CD4-positive, alpha-beta T cell (primary cell): ENCODE measurements at places on chromosomes 1 and 21.

DNA sequence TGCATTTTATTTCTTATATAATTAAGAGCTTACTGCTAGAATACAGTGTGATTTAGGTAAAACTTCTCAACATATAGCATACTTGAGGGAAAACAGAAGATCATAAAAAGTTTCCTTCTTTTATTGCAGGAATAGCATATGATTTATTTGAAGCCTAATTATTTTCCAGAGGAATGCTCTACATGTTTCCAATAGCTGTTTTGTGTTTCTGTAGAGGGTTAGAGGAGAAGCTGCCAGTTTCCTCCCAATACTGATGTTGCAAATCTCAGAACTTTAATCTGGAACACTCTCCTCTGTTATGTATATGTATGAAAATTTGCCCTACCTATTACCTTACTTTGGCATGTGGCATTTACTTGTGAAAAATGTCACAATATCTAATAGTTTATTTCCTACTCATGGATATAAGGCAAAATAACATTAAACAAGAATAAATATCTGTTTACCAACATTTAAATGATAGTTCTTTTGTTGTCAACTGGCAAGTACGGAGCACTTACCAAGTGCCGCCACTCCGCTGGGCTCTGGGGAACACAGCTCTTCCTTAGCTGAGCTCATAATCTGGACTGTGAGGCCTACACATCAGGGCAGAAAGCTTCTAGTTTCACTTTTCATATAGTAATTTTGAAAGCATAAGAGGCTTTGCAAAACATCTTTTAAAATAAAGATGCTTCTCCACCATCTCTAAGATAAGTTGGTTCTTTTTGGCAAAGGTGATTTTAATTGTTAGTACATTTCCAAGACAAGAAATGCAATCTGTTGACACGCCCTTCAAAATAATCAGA lies 239.8 kb upstream of the C1orf105 start:
- DNase-seq = peak; percentile 30
- peak overlapping the region; percentile 41 for H3K4me3 ChIP-seq
- no peaks in the 10 kb centered on the region for H3K27me3 ChIP-seq
- H3K36me3 ChIP-seq = no peaks in the 10 kb centered on the region

DNA sequence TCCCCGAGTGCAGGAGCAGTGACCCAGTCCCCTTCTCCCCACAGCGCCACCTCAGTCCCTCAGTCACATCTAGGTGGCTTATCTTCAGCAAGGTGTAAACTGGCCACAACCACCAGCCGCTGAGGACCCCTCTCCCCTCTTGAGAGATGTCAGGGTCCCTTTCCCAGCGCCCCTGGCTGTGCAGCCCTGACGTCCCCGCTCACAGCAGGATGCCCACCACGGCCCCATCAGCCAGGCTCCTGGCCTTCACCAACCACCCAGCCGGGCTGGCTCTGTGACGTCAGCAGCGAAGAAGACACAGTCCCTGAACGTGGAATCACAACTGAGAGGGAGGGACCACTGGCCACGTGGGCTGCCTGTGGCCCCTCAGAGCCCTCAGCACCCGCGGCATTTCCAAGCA lies 249.4 kb downstream of the NPHP4 start:
- DNase-seq = no peak
- peaks cover 14% of the 10 kb centered on the region for H3K27me3 ChIP-seq
- no peaks in the 10 kb centered on the region for H3K36me3 ChIP-seq
- H3K4me1 ChIP-seq = peaks cover 7% of the 10 kb centered on the region
- no peak overlapping the region for H3K4me3 ChIP-seq

DNA sequence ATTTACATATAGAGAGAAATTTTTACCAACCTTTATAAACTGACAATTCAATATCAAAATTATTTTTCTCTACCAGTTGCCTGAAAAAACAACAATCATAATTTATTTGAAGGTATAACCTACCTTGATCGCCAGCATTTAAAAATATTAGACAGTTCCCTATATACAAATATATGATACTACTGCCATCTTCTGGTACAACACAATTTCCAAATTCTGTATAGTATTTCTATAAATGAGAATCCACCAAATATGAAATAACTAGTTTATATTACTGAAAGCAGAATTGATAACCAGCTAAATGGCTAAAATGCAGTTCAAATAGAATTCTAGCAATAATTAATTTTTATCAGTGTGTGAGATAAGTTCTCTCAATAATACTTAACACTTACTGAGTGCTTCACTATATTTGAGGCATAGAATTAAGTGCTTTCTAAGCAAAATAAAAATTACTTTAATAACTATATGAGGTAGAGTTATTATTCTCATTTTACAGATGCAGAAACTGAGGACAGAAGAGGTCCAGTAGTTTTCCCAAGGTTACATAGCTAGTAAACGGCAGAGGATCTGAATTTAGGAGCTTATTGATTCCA lies 75.6 kb downstream of the PIGK start:
- no peak overlapping the region for H3K4me3 ChIP-seq

- H3K27ac ChIP-seq = no peak overlapping the region
- H3K4me1 ChIP-seq = no peaks in the 10 kb centered on the region
- no peak for DNase-seq
- H3K36me3 ChIP-seq = no peaks in the 10 kb centered on the region
- no peak overlapping the region for H3K4me3 ChIP-seq
Measured at GRCh38 chr1:35650416-35650815, 9.1 kb upstream of the PSMB2 start.

GRCh38 chr1:23622284-23622683 lies 63.0 kb upstream of the ID3 start:
- no peak overlapping the region for H3K4me3 ChIP-seq
- no peaks in the 10 kb centered on the region for H3K36me3 ChIP-seq
- H3K4me1 ChIP-seq = peaks cover 79% of the 10 kb centered on the region
- DNase-seq = no peak
- H3K27ac ChIP-seq = no peak overlapping the region

GRCh38 chr1:82932207-82932606 lies 1066.7 kb downstream of the TTLL7 start:
- H3K4me3 ChIP-seq = no peak overlapping the region
- no peak for DNase-seq
- H3K27me3 ChIP-seq = no peaks in the 10 kb centered on the region

- peaks cover 12% of the 10 kb centered on the region for H3K27me3 ChIP-seq
- H3K4me1 ChIP-seq = no peaks in the 10 kb centered on the region
- H3K4me3 ChIP-seq = no peak overlapping the region
- H3K27ac ChIP-seq = no peak overlapping the region
- no peaks in the 10 kb centered on the region for H3K36me3 ChIP-seq
Measured at GRCh38 chr1:190475421-190476141, 2.1 kb downstream of the BRINP3 start.

- no peak overlapping the region for H3K27ac ChIP-seq
- no peak overlapping the region for H3K4me3 ChIP-seq
- no peaks in the 10 kb centered on the region for H3K4me1 ChIP-seq
- H3K27me3 ChIP-seq = no peaks in the 10 kb centered on the region
- H3K36me3 ChIP-seq = no peaks in the 10 kb centered on the region
- DNase-seq = no peak
Measured at GRCh38 chr1:223161321-223161720, 18.3 kb upstream of the TLR5 start.

- H3K4me3 ChIP-seq = no peak overlapping the region
- peaks cover 2% of the 10 kb centered on the region for H3K27me3 ChIP-seq
- no peak overlapping the region for H3K27ac ChIP-seq
- H3K36me3 ChIP-seq = no peaks in the 10 kb centered on the region
- no peaks in the 10 kb centered on the region for H3K4me1 ChIP-seq
Measured at GRCh38 chr1:165073185-165074007, 283.1 kb downstream of the LMX1A start.

DNA sequence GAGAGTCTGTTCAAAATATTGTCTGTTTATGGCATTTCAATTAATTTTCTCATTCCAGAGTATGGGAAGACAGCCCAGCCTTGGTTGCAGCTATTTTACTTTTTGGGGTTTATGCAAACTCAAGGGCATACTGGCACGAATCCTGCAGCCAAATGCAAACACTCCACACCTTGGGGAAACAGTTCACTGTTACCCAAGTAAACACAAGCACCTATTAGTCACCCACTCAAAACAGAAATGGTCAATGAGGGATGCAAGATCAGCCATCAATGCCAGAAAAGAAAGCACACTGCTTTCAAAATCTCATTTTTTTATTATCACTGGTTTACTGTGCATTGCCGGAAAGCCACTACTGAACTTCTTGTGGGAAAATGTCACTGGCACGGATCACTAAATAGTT lies 170.6 kb downstream of the RUNX1 start:
- peaks cover 61% of the 10 kb centered on the region for H3K36me3 ChIP-seq
- H3K27ac ChIP-seq = no peak overlapping the region
- peaks cover 5% of the 10 kb centered on the region for H3K4me1 ChIP-seq
- DNase-seq = no peak
- no peak overlapping the region for H3K4me3 ChIP-seq
- no peaks in the 10 kb centered on the region for H3K27me3 ChIP-seq

DNA sequence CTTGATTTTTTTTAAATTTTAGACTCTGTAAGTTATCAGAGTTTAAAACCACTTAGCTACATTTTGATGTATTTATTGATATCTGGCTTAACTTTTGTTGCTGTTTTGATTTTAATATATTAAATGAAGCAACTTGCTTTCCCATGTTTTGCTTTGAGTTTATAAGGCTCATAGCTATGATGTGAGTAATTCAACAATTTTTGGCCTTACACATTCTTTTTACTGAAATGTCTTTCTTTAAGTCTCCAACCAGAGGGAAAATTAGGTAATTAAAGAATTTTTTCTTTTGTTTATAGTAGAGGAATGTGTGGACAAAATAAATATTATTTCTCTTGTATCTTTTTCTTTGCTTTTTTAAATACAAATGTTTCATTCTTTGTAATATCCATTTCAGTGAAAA lies 258.3 kb upstream of the ADAMTS5 start:
- no peaks in the 10 kb centered on the region for H3K27me3 ChIP-seq
- no peaks in the 10 kb centered on the region for H3K4me1 ChIP-seq

GRCh38 chr1:112268408-112268807 lies 127.6 kb upstream of the CTTNBP2NL start:
- peaks cover 3% of the 10 kb centered on the region for H3K27me3 ChIP-seq
- no peak overlapping the region for H3K27ac ChIP-seq
- DNase-seq = no peak
- no peaks in the 10 kb centered on the region for H3K4me1 ChIP-seq
- H3K4me3 ChIP-seq = no peak overlapping the region
- H3K36me3 ChIP-seq = no peaks in the 10 kb centered on the region

GRCh38 chr21:18222346-18222745 lies 22.3 kb upstream of the CHODL start:
- H3K27me3 ChIP-seq = no peaks in the 10 kb centered on the region
- H3K27ac ChIP-seq = no peak overlapping the region
- no peak for DNase-seq
- no peaks in the 10 kb centered on the region for H3K36me3 ChIP-seq
- H3K4me1 ChIP-seq = no peaks in the 10 kb centered on the region
- H3K4me3 ChIP-seq = no peak overlapping the region

GRCh38 chr1:24673341-24673740 lies 30.2 kb downstream of the SRRM1 start:
- H3K4me3 ChIP-seq = no peak overlapping the region
- peaks cover 68% of the 10 kb centered on the region for H3K36me3 ChIP-seq
- no peaks in the 10 kb centered on the region for H3K4me1 ChIP-seq
- no peak for DNase-seq
- H3K27me3 ChIP-seq = no peaks in the 10 kb centered on the region
- H3K27ac ChIP-seq = no peak overlapping the region

GRCh38 chr21:38965910-38966504 lies 160.3 kb downstream of the ETS2 start:
- no peak for DNase-seq
- no peaks in the 10 kb centered on the region for H3K36me3 ChIP-seq
- H3K4me3 ChIP-seq = no peak overlapping the region
- H3K27me3 ChIP-seq = no peaks in the 10 kb centered on the region
- H3K4me1 ChIP-seq = no peaks in the 10 kb centered on the region
- no peak overlapping the region for H3K27ac ChIP-seq

- H3K27ac ChIP-seq = no peak overlapping the region
- H3K36me3 ChIP-seq = no peaks in the 10 kb centered on the region
- H3K4me3 ChIP-seq = no peak overlapping the region
- peaks cover 2% of the 10 kb centered on the region for H3K27me3 ChIP-seq
- DNase-seq = no peak
Measured at GRCh38 chr21:45465611-45466329, 60.8 kb downstream of the COL18A1 start.

GRCh38 chr1:110390692-110391245 lies at the start of gene SLC16A4:
SLC16A4 (minus strand) TSS chr1:110391026; CDS start chr1:110389323, 1,703 bp downstream.
- H3K4me1 ChIP-seq = no peaks in the 10 kb centered on the region
- no peak within 1 kb of the TSS for H3K4me3 ChIP-seq
- no peak within 1 kb of the TSS for H3K27ac ChIP-seq
- H3K27me3 ChIP-seq = no peaks in the 10 kb centered on the region
- no peak for DNase-seq
- H3K36me3 ChIP-seq = peaks cover 4% of the 10 kb centered on the region

GRCh38 chr21:42576639-42577038 lies 63.0 kb downstream of the SLC37A1 start:
- H3K4me3 ChIP-seq = no peak overlapping the region
- no peak overlapping the region for H3K27ac ChIP-seq
- no peaks in the 10 kb centered on the region for H3K4me1 ChIP-seq
- H3K36me3 ChIP-seq = peaks cover 18% of the 10 kb centered on the region
- no peak for DNase-seq
- H3K27me3 ChIP-seq = no peaks in the 10 kb centered on the region

DNA sequence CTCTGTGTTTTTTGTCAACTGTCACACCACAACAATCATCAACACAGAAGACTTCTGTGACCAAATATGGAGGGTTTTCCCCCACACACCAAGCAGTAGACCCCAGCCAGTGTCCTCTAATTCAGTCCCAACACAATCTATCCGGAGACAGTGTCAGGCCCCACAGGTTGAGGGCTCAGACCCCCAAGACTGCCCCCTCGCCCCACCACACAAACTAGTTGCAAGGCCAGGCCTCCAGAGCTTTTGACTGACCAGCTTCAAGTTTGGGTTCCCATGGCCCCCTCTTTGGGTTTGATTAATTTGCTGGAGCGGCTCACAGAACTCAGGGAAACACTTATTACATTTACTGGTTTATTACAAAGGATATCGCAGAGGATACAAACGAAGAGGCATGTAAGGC lies 37.2 kb downstream of the NEK2 start:
- H3K4me3 ChIP-seq = no peak overlapping the region
- no peaks in the 10 kb centered on the region for H3K27me3 ChIP-seq

DNA sequence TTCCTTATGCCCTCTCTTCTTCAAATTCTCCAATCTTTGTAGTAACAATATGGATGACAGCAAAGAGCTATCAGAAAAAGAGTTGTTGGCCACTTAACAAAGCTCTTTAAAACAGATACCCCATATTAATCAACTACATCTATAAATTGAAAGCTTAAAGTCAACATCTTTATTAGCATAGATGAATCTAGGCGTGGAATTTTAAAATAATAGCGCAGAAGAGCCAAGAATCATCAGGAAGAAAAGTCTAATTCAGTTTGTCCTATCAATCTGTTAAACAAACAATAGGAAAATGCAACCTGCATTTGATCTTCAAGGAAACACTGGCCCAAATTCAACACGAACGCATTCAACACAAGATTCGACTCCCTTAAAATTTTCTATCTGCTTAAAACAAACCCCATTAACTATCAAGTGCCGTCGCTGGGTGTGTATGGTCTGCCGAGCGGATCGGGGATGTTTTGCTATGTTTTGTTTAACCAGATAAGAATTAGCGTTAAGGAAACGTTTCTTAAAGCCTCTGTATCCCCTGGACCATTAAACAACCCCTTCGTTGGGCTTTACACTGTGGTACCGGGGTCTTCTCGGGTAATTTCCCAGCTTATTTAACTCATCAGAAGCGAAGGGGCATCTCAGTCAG lies 1.0 kb downstream of the LYST start:
- DNase-seq = no peak
- no peaks in the 10 kb centered on the region for H3K27me3 ChIP-seq
- H3K4me3 ChIP-seq = peak overlapping the region; percentile 87

- no peak overlapping the region for H3K4me3 ChIP-seq
- DNase-seq = no peak
- H3K27ac ChIP-seq = no peak overlapping the region
Measured at GRCh38 chr1:37162059-37162458, 127.7 kb upstream of the GRIK3 start.
